ENCODE measurements at places on chromosomes 1 and 21.

DNA sequence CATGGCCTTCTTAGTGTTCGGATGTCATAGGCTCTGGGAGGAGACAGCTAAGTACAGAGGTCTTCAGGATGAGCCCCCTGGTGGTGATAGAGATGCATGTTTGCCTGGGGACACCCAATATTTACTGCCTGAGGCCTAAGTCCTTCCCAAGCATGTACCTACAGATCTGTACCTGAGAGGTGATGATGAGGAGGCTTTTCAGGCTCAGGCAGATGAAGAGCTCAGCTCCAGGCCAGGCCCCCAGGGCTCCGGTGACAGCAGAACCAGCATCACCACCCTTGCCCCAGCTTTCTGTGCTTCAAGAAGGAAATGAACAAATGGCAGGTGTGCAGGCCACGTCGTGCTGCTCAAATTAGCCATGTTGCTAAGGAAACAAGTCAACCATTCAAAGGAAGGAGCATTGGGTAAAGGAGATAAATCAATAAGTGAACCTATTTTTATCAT lies 21.1 kb downstream of the CACNA1E start:
- no peak for DNase-seq

GRCh38 chr1:27391511-27392095 lies 819 bp upstream of the GPR3 start:
- no peak for DNase-seq

- no peak for DNase-seq
Measured at GRCh38 chr1:156149374-156150332, 3.7 kb upstream of the SEMA4A start.

GRCh38 chr1:101284622-101285218 lies 47.9 kb downstream of the S1PR1 start:
- no peak for DNase-seq

GRCh38 chr1:13900583-13900982 lies 200.6 kb downstream of the PRDM2 start:
- DNase-seq: no peak

- DNase-seq: no peak
Measured at GRCh38 chr1:234624724-234625117, 14.7 kb upstream of the IRF2BP2 start.
